Right ventricle myocardium inferior (tissue), 1 donor: ENCODE measurements at places on chromosomes 11 and 22.
A peak's percentile ranks its signal among the peaks of the same experiment; 100 is the strongest.

DNA sequence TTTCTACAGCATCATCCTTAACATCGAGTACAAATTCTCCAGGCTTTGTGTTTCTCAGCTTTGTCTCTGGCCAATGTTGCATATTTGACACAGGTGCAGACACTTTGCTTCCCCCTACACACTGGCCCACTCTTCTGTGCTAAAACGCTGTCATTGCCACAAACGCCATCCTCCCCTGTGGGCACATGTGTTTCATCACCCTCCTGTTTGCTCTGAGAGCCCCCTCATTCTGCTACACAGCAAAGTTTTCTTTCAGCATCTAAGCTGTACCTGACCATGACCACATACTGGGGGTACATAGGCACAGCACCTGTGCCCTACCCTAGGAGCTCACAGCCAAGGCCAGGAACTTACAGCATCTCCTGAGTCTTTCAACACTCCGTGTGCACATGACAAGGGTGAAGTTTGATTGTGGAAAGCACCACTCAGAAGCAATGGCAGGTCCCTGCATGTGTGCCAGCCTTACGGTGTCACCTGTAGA, 7.9 kb upstream of the IGLL5 start:
- no peak for DNase-seq

DNA sequence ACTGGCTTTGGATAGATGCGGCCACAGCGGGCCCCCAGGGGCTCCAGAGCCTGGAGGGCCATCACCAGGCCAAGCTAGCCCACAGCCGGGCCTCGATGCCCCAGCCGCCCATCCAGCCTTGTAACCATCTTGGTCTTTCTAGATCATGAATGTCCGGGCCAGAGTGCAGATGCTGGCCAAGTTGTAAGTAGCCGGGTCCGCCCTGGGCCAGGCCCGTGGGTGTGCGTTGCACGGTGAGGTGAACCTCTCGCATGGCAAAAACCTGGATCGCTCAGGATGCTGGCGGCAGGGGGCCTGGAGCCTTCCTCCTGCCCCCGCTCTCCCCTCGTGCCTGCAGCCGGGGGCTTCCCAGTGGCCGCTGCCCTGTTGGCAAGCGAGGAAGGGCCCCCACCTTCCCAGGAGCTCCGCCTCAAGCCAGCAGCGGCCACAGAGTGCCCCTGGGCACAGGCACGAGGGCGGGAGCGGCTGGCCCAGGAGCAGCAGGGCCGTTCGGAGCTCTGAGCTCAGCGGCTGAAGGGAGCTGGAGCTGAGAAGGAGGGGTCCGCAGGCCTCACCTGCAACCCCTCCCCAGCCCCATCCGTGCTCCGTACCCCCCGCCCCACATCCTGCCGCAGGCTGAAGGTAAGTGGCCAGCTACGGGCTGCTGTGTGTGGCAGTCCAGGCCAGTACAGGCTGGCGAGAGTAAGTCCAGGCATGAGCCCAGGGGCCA, 10.9 kb upstream of the MRPL23 start:
- DNase-seq: peak; percentile 63

GRCh38 chr11:108961095-108961494, 296.2 kb downstream of the DDX10 start:
- DNase-seq: no peak

DNA sequence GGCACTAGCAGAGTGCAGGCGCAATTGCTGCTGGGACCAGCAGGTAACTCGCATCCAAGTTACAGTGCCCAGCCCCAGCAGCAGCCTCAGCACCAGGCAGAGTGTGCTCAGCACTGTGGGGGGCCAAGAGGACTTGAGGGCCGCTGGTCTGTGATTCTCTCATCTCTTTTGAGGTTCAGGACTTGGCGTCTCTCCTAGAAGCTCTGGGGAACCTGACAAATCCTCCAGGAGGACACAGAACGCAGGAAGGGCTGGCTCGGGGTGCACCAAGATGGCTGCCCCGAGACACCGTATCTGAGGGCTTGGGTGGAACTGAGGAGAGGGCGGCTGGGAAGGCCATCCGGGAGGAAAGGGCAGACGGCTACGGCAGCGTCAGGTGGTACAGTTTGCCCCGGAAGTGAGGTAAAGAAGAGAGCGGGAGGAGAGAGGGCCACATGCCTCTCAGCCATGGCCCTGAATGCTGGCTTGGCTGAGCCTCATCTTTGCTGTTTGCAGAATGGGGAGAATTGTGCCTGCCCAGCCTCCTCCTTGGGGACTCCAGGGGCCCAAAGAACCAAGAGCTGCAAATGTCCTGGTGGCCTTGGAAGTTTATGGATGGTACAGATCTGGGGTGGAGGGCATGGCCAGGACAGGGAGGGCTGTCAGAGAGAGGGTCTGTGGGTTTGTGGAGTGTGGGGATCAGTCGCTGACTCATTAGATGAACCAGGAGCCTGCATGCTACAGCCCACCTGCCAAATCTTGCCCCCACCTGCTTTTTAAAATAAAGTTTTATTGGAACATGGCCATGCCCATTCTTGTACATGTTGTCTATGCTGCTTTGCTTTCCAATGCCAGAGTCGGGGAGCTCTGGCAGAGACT, 78.0 kb downstream of the MYEOV start:
- DNase-seq: no peak

GRCh38 chr22:38289583-38290082, 16.8 kb upstream of the TMEM184B start:
- DNase-seq: no peak
